ENCODE measurements at places on chromosomes 11 and 22.
A peak's percentile ranks its signal among the peaks of the same experiment; 100 is the strongest.

DNA sequence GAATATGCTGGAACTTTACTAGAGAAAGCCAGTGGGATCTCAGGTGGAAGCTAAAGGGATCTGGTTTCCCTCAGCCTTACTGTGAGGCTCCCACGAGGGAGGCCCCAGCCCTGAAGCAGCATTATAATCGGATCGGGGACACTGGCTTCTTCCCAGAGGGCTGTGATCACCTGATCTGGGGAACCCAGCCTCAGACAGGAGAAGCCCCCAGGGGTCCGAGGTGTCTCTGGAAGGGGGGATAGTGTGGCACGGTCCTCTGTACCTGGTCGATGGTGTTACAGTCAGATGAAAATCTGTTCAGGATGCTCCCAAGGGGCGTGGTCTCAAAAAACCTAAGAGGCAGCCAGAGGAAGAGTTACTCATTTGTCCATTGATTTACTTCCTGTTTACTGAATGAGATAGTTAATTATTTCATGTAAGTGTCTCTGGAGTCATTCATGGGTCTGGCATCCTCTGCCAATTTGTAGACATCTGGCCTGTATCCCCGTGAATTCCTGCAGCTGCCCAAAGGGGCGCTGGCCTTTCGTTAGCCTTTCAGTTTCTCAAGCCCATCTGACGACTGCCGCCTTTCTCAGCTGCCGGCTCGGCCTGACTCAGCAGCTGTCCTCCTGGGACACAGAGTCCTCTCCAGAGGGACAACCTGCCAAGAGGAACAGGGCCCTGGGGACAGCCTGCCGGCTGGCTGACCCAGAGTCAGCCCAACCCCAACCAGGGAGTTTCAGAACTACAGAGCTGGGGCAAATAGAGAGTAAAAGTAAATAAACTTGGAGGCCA, 17.0 kb upstream of the KCNJ11 start:
- peak; percentile 42 for DNase-seq

DNA sequence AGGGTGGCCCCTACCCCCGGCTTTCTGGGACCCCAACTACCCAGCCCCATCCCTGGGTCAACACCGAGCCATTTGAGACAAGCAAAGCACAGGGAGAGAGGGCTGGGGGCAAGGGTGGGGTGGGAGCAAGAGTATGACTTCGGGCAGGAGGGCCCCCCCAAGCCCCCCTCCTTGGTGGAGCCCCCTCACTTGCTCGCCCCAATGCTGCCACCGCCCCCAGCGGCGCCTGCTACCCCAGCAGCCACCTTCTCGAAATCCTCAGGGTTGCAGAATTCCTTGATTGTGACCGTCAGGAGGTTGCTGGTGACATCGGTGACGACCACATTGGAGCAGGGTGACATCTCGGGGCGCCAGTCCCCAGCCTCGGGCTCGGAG, 6.0 kb downstream of the CBX6 start:
- DNase-seq: no peak

GRCh38 chr11:34356576-34356912, 1.3 kb downstream of the ABTB2 start:
- peak; percentile 51 for DNase-seq

GRCh38 chr11:27717801-27718229, 17.6 kb upstream of the BDNF start:
- no peak for DNase-seq

GRCh38 chr22:25110846-25111578, 88.6 kb upstream of the CRYBB3 start:
- peak; percentile 86 for DNase-seq

DNA sequence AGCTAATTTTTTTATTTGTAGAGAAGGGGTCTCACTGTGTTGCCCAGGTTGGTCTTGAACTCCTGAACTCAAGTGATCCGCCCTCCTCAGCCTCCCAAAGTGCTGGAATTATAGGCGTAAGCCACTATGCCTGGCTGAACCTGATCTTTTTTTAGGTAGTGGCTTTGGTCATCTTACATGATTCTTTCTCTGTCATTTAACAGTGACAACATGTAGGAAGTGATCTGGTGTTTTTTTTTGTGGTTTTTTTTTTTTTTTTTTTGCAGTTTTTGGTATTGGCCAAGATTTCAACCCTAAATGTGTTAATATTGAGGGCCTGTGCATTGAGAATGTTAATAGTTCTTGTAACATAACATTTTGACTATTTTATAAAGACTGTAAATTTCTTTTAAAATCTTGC, 8.0 kb upstream of the FERMT3 start:
- no peak for DNase-seq

GRCh38 chr11:37451903-37452302, 853.9 kb upstream of the RAG2 start:
- DNase-seq: no peak

- no peak for DNase-seq
These were observed 700.7 kb downstream of the LUZP2 start for GRCh38 chr11:25197515-25197914.

DNA sequence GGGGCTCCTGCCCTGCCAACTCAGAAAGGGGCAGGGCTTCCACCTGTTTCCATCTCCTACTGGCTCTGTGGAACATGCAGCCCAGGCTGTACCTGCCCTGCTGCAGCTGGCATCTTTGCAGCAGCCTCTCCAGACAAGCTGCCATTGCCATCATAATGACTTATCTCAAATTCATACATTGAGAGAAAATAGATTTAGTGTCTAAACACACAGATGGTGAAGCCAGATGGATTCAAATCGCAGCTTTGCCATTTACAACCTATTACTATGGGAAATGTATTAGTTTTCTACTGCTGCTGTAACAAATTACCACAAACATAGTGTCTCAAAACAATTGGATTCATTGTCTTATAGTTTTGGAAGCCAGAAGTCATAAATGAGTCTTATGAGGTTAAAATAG, 260.0 kb downstream of the KCNA4 start:
- no peak for DNase-seq

GRCh38 chr11:36167729-36168128, 121.5 kb downstream of the COMMD9 start:
- DNase-seq: no peak

- no peak for DNase-seq
These were observed 87.7 kb upstream of the OPCML start for GRCh38 chr11:133619973-133620372.

- DNase-seq: peak; percentile 35
These were observed 8.5 kb downstream of the SIK3 start for GRCh38 chr11:117089685-117090084.

GRCh38 chr11:35968386-35969088, 24.7 kb downstream of the LDLRAD3 start:
- DNase-seq: peak; percentile 48

DNA sequence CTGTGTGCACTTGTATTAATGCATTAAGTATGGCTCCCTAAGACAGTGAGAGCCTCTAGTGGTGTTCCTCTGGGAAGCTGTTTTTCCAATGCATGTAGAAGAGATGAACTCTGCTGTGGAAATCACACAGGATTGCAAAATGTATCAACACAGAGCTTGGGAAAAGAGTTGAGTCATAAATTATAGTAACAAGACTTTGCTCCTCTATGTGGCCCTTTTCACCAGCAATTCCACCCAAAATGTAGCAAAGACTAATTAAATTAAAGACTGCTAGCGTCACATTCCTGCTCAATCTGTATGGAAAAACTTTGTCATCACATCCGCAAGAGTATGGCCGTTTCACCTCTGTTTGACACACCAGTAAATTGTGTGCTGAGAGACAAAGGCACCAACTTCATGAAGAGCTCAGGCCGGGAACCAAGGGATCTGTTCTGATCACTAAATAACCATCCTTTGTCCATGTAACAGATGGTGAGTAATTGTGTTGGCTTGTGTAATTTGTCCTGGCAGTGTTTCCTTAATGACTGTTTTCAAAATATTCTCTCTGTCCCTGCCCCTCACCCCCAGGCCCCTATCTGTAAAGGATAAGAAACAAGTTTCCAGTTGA, 209.2 kb upstream of the SORL1-AS1 start:
- DNase-seq: peak; percentile 92

DNA sequence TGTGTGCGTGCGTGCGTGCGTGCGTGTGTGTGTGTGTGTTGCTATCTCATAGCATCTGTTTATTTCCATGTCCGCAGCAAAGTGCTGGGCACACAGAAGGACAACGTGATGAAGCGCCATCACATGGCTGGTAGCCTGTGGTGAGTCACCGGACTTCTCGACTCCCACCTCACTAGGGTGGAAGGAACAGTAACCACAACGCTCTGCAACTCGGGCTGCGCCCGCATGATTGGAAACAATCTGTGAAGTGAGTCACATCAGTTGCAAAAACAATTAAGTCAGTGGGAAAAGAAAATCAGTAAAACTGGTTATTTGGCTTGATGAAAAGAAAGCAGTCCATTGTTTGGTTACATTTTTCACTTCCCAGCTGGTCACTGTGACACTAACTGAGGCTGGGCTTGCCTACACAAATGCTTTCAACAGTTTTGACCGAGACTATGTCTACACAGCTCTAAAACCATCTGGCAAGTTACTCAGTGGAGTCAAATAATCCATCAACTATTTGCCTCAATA, 437.3 kb upstream of the CADM1 start:
- DNase-seq: peak; percentile 0

DNA sequence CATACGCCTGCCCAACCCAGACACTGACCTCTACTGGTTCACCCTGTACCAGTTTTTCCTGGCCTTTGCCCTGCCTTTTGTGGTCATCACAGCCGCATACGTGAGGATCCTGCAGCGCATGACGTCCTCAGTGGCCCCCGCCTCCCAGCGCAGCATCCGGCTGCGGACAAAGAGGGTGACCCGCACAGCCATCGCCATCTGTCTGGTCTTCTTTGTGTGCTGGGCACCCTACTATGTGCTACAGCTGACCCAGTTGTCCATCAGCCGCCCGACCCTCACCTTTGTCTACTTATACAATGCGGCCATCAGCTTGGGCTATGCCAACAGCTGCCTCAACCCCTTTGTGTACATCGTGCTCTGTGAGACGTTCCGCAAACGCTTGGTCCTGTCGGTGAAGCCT, 2.2 kb downstream of the MCHR1 start:
- DNase-seq: no peak
